ENCODE measurements at places on chromosomes 12 and 14.

DNA sequence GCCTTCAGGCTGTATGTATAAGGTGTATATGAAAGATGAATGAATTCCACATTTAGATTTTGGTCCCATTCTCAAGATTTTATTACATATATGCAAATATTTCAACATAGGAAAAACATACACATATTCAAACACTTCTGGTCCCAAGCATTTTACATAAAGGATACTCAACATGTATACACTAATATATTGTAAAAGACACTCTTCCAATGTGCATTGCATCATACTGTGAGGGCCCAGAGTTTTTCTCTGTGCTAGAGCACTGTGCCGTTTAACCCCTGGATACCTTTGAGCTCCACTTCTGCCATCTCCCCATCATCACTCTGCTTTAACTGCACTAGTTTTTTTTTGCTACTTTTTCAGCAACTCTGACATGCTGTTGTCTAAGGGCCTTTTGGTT, 48.1 kb downstream of the ZDHHC17 start:
- no peaks in the 10 kb centered on the region for H3K4me1 ChIP-seq
- DNase-seq, result no peak
- H3K27ac ChIP-seq, result no peak overlapping the region
- no peaks in the 10 kb centered on the region for H3K27me3 ChIP-seq
- H3K36me3 ChIP-seq, result peaks cover 8% of the 10 kb centered on the region
- H3K4me3 ChIP-seq, result no peak overlapping the region

- no peaks in the 10 kb centered on the region for H3K36me3 ChIP-seq
- no peak overlapping the region for H3K4me3 ChIP-seq
- H3K27ac ChIP-seq, result no peak overlapping the region
- H3K27me3 ChIP-seq, result no peaks in the 10 kb centered on the region
These were observed 29.1 kb downstream of the PAWR start for GRCh38 chr12:79661629-79662028.

GRCh38 chr14:56805201-56805991, 4.9 kb downstream of the OTX2 start:
- no peaks in the 10 kb centered on the region for H3K36me3 ChIP-seq
- no peaks in the 10 kb centered on the region for H3K4me1 ChIP-seq
- peaks cover 36% of the 10 kb centered on the region for H3K27me3 ChIP-seq
- no peak overlapping the region for H3K27ac ChIP-seq
- no peak overlapping the region for H3K4me3 ChIP-seq

GRCh38 chr12:26018926-26019325, 60.4 kb downstream of the RASSF8 start:
- DNase-seq, result no peak
- no peaks in the 10 kb centered on the region for H3K36me3 ChIP-seq
- H3K4me3 ChIP-seq, result no peak overlapping the region
- H3K4me1 ChIP-seq, result no peaks in the 10 kb centered on the region
- H3K27ac ChIP-seq, result no peak overlapping the region
- no peaks in the 10 kb centered on the region for H3K27me3 ChIP-seq

- no peaks in the 10 kb centered on the region for H3K36me3 ChIP-seq
- no peaks in the 10 kb centered on the region for H3K4me1 ChIP-seq
- DNase-seq, result no peak
These were observed 38.7 kb downstream of the LGR5 start for GRCh38 chr12:71478270-71478669.

- DNase-seq, result no peak
- no peak overlapping the region for H3K27ac ChIP-seq
- peaks cover 36% of the 10 kb centered on the region for H3K4me1 ChIP-seq
These were observed 12.5 kb downstream of the PLEKHG6 start for GRCh38 chr12:6322969-6323339.

GRCh38 chr12:92829686-92830282, 99.3 kb downstream of the EEA1 start:
- no peaks in the 10 kb centered on the region for H3K36me3 ChIP-seq
- no peak for DNase-seq
- H3K4me3 ChIP-seq, result no peak overlapping the region

GRCh38 chr12:104055686-104056388, 5.8 kb upstream of the GLT8D2 start:
- no peak for DNase-seq
- H3K4me1 ChIP-seq, result no peaks in the 10 kb centered on the region
- peaks cover 9% of the 10 kb centered on the region for H3K27me3 ChIP-seq
- H3K36me3 ChIP-seq, result no peaks in the 10 kb centered on the region
- no peak overlapping the region for H3K4me3 ChIP-seq

DNA sequence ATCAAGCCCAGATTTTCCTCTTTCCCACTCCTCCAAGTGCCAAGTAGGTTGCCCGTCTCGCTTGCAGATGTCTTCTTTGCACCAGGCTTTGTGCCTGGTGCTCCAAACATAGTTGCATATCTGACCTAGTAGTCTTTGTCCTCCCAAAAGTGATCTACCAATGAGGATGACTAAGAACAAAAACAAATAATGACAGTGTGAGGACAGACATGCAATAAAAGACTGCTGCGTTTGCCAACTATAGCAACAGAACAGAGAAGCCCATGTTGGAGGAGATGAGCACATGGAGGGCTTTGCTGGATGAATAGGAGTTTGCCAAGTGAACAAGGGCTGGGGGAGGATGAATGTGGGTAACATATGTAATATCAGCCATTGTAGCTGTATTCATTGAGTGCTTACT, 15.6 kb downstream of the DTX1 start:
- no peak for DNase-seq
- no peaks in the 10 kb centered on the region for H3K36me3 ChIP-seq
- H3K27me3 ChIP-seq, result no peaks in the 10 kb centered on the region
- peaks cover 36% of the 10 kb centered on the region for H3K4me1 ChIP-seq
- H3K27ac ChIP-seq, result no peak overlapping the region
- H3K4me3 ChIP-seq, result no peak overlapping the region

GRCh38 chr14:67680121-67680602, 5.7 kb upstream of the VTI1B start:
- no peaks in the 10 kb centered on the region for H3K27me3 ChIP-seq
- no peak overlapping the region for H3K27ac ChIP-seq
- no peak for DNase-seq
- no peaks in the 10 kb centered on the region for H3K36me3 ChIP-seq
- H3K4me1 ChIP-seq, result peaks cover 10% of the 10 kb centered on the region

- H3K4me3 ChIP-seq, result no peak overlapping the region
- H3K4me1 ChIP-seq, result peaks cover 16% of the 10 kb centered on the region
- no peak overlapping the region for H3K27ac ChIP-seq
- no peaks in the 10 kb centered on the region for H3K36me3 ChIP-seq
- no peaks in the 10 kb centered on the region for H3K27me3 ChIP-seq
These were observed 5.2 kb downstream of the SMAGP start for GRCh38 chr12:51265024-51265423.

GRCh38 chr12:31033146-31033545, 40.5 kb upstream of the DDX11 start:
- no peak for DNase-seq
- no peak overlapping the region for H3K4me3 ChIP-seq
- no peaks in the 10 kb centered on the region for H3K27me3 ChIP-seq

DNA sequence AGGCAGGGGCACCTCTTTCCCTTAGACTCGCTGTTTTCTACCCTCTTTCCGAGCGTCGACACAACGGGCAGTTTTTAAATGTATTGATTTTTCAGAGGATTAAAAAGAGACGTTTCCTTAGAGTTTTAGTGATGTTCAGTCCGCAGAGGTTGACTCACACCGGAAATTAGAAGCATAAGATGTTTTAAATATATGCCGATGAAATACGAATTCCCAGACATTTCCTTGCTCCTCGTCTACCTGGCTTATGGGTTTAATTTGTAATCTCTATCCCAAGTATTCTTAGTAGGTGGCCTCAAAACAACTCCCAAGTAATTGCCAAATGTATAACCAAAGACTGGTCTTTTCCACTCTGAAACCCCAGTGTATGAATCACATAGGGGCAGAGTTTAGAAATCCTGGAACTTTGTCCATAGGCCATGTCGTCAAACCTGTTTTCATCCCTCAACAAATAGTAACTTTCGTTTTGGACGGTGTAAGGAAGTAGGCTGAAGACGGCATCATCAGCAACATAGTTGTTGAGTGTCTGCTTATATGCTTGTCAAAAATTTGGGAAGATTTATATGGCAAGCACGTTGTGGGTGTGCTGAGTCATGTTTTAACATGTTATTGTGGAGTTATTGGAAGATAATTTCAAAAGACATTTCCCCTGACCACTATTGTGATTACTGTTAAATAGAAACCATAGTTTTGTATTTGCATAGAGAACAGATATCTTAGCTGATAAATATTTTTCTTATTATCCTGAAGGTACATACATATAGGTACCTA, 824 bp downstream of the TBK1 start:
- no peaks in the 10 kb centered on the region for H3K27me3 ChIP-seq
- DNase-seq, result peak; percentile 12
- H3K4me3 ChIP-seq, result peak overlapping the region; percentile 87
- peak overlapping the region; percentile 92 for H3K27ac ChIP-seq

GRCh38 chr12:29782871-29783772, 620 bp downstream of the TMTC1 start:
- H3K36me3 ChIP-seq, result no peaks in the 10 kb centered on the region
- no peak overlapping the region for H3K27ac ChIP-seq
- no peak overlapping the region for H3K4me3 ChIP-seq
- H3K4me1 ChIP-seq, result peaks cover 3% of the 10 kb centered on the region

Measured in CD4-positive, alpha-beta memory T cell (primary cell).